ENCODE measurements at places on chromosomes 11 and 22.

DNA sequence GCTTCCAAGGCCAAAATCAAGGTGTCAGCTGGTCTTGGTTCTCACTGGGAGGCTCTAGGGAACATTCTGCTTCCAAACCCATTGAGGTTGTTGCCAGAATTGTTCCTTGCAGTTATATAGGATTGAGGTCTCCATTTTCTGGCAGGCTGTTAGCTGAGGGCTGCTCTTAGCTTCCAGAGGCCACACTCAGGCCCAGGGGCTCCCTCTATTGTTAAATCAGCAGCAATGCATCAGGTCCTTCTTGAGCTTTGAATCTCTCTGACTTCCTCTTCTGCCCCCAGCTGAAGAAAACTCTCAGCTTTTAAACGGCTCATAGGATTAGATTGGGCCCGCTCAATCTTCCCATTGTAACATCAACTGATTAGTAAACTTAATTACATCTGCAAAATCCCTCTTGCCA, 39.3 kb upstream of the BSX start:
- peak; percentile 49 for DNase-seq

- no peak for DNase-seq
Observed at GRCh38 chr22:49535126-49535525, 292.5 kb downstream of the BRD1 start.

- peak; percentile 9 for DNase-seq
Observed at GRCh38 chr11:58829786-58830185, 14.7 kb downstream of the GLYATL2 start.

DNA sequence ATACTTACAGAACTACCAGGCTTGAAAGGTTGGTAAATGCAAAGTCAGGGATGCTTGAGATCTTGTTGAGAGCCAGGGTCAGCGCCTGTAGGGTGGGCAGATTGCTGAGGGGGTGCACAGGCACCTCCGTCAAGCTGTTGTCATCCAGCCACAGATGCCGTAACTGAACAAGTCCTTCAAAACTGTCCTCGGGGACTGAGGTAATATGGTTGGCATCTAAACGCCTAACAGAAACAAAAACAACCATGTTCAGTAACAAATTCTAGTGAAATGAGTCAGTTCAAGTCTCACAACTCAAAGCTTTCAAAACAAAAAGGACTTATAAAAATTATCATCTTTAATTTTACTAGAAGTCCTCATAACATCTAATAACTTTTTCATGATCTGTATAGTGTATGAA, 22.2 kb upstream of the CCDC34 start:
- DNase-seq, result peak; percentile 92

DNA sequence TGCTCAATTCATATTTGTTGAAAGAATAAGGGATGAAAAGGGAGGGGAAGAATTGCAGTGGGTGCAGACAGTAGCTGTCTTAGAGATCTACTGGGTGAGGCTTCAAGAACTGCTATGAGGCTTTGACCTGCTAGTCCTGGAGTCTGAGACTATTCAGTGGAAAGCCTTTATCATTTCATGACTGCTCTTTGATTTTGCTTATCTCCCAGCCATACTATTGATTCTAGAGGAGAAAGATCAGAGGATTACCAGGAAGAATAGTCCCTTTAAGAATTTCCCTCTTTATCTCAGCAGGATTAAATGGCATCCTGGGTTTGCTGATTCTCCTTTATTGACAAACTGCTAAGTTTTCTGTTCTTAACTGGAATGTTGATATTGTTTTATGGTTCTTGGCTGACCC, 107.5 kb upstream of the SORL1-AS1 start:
- DNase-seq, result no peak

DNA sequence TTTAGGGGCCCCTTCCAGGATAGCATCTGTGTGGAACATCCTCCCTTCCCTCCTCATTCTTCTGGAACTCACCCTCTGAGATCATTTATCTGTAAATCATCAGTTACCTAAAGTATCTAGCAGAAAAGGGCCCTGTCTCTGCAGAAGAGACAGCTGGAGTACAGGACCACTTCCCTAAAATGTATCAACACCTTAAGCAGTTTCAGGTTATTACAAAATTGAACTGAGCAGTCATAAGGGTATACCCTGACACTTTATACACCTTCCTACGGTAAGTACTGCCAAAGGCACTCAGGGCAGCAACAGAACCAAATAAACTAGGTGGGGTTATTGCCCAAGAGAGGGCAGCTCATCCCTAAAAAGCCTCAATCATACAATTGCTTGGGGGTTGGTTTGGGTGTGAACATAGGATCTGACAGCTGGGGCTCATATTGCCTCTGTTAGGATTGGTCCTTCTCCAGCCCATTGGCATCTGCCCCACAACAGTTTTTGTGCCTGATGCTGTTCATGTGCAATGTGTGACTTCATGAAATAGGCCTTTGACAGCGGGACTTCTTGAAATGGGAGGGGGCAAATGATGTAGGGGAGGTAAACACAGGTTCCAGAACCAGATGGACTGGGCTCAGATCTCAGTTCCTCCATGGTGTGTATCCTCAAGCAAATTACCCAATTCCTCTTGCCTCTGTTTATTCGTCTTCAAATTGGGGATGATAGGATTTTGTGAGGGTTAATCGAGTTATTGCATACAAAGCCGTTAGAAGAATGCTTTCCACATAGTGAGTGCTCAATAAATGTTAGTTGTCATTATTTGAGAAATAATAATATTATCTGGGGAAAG, 2.9 kb downstream of the POU2AF3 start:
- no peak for DNase-seq

- DNase-seq, result no peak
Observed at GRCh38 chr11:19216021-19216420, 14.2 kb upstream of the CSRP3 start.

GRCh38 chr11:122071709-122072202, 44.3 kb downstream of the BLID start:
- DNase-seq, result no peak

DNA sequence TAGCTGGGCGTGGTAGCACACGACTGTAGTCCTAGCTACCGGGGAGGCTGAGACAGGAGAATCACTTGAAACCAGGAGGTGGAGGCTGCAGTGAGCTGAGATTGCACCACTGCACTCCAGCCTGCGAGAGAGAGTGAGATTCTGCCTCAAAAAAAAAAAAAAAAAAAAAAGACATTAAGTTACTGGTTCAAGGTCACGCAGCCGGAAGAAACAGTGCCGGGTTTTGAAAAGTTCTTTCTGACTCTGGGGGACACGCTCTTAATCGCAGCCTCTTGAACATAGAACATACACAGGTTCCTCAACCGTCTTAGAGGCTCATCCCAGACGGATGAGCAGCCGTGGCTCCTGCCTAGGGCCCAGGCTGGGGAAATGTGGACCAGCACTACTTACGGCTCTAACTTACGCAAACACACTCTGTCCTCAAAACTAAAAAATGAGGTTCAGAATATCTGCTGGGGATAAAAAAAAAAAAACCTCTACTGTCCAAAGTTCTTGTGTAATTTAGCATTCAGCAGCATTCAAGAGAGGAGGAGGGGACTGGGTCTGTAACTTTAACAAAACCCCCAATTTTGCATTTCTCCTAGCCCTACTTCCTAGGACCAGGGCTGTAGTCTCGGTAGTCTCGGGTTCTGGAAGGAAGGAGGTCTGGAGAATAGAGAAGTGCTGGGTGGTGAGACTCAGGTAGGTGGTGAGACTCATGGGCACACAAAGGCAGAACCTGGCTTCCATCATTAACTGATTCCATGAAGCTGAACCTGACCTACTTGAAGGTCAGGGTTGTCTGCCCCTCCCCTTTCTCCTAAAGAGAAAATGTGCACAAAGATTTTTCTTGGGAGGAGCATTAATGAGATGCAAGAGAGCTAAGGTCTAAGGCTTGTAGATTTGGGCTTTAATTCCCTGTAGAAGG, 6.0 kb downstream of the SPTBN2 start:
- DNase-seq, result no peak

- DNase-seq, result no peak
Observed at GRCh38 chr22:17368554-17369438, 464 bp upstream of the CECR2 start.

DNA sequence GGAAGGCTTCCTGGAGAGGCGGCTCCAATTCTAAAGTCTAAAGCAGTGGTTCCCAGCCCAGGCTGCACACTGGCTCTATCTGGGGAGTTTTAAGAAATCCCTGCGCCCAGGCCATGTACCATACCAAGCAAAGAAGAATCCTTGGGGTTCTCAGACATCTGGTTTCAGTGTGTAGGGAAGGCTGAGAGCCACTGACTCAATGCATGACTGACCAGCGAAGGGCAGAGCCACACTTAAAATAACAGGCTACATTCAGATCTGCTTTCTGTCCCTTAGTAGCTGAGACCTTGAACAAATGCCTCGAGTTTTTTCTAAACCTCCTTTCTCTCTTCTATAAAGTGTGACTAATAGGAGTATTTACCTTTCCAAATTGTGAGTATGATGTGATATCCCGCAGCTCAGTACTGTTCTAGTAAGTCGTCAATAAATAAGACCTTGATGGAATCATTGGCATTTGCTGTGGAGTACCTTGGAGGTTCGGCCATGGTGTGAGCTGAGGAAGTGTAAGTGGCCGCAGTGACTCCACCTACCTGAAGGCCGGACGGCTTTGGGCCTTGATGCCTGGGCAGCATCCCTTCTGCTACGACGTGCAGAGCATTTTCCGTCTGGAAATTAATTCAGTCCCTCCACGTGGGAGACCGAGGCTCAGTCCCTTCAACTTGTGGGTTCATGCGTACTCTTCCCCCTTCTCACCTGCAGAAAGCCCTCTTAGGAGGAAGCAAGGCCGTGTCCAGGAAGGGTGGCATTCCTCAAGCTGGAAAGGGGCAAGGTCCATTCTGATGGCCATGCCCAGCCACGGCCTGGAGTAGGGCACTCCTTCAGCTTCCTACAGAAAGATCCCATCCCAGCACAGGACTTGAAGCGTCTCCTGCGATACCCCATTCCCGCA, 25.1 kb downstream of the GLB1L2 start:
- DNase-seq, result no peak

DNA sequence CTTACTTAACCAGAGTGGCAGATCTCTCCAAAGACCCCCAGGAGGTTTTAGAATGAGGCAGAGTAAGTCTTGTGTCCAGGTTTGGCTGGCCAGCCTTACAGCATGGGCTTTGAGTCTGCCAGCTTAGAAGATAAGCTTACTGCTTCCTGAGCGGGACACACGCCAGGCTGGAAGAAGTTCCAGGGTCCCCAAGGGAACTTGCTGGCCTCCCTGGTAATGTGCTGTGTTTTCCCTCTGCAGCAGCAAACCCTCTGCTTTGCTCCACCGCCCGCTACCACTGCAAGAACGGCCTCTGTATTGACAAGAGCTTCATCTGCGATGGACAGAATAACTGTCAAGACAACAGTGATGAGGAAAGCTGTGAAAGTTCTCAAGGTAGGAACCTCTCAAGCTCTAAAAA, 154.2 kb downstream of the LDLRAD3 start:
- no peak for DNase-seq

- DNase-seq, result no peak
Observed at GRCh38 chr22:31866918-31867317, 77.4 kb upstream of the YWHAH start.

DNA sequence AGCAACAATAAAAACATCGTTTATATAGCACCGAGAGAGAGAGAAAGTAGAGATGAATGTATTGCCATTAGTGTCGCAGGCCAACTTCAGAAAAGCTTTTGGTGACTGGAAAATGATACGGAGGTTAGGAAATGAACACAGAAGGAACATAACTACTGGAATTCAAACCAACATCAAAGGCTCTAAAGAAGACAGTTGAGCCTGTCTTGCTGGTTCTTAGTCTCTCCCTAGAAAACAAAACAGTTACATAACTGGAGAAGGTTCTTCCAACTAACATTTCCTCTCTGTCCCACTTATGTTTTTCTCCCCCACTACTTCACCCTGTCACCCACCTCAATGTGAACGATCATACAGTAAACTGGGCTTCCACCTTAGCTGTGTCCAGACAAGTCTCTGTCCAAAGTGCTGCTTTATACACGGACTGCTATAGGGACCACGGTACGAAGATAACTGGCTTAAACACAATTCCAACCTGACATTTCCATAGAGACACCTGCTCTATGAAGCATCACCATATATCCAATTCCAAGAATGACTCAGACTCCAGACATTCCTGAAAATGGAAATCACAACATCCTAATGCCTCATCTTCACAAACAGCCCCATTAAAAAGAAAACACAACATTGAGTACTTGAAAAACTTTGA, 85.2 kb upstream of the ARHGAP32 start:
- DNase-seq, result no peak

DNA sequence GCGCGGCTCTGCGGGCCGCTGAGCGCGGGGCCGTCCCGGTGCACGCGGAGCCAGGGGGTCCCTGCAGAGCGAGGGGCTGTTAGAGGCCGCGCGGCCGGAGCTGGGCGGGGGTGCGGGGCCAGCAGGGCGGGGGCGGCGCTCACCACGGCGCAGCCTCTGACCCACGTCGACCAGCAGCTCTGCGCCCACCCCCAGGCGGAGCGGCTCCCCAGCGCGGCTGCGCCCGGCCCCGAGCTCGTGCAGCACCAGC, 385 bp upstream of the SCO2 start:
- DNase-seq, result no peak

DNA sequence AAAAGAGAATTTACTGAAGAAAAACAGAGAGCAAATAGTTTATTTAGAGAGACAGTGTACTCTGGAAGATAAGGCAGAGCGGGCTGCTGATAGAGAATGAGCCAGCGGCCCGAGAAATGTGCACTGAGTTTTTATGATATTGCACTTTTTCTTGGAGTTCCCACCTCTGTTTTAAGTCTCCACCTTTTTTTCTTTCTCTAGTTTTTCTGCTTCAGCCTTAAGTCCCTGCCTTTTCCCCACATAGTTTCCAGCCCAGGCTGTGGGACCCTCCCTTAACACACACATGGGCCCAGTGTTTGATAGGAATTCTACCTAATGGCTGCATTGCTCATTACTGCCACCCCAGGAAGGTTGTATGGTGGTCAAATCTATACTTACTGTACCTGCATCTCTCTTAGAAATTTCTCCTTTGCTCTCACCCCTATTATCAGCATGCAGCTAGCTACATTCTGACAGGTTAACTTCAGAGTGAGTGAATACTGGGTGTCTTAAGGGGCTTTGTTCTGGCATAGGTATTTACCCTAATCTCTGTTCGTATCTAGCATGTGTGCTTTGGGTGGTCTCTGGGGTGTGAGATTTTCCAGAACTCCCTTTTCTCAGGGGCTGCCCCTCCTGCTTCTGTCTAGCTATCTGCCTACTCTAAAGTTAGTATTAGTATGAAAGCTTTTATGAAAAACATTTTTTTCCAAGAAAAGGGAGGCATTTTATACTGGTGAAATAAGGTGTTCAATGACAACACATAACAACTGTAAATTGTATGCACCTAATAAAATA, 127.3 kb upstream of the TOP3B start:
- DNase-seq, result no peak

GRCh38 chr11:115144914-115145313, 359.3 kb downstream of the CADM1 start:
- no peak for DNase-seq

DNA sequence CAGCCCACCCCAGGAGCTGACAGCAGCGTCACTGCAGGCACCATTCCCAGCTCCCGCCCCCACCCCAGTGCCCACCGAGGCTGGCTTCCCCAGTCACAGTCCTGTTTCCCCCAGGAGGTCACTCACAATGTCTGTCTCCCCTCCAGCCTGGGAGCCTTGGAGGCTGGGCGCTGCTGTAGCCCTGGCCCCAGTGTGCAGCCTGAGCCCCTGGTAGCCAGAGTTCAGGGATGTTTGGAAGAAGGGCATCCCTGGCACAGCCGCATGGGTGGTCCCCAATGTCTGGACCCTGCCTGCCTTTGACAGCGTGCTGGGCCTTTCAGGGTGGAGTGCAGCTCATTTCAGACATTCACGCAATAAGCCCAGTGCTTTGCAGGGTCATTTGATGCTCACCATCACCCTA, 4.3 kb downstream of the CAPN5 start:
- DNase-seq, result no peak

- no peak for DNase-seq
Observed at GRCh38 chr11:15499674-15500073, 385.0 kb downstream of the INSC start.

GRCh38 chr22:36595154-36595553, 66.2 kb upstream of the EIF3D start:
- DNase-seq, result no peak
